Cardiac atrium fibroblast (primary cell): ENCODE measurements at places on chromosomes 2 and 18. TPM values are rescaled to one million over a fixed set of nuclear protein-coding genes. Genes with fewer than 3 reads are reported as not detected.

M1AP gene
- not detected in 2 replicates for total RNA-seq

ANKRD53 gene
- under 0.01 TPM in 2 replicates for total RNA-seq

TMEM131 gene
- total RNA-seq: 15.3 and 29.5 TPM in 2 replicates

CTAGE1 gene
- 0.16 TPM in 1 of 2 replicates, not detected in the other for total RNA-seq

EXOC6B gene
- total RNA-seq: 21.8 and 26.4 TPM in 2 replicates

C18orf54 gene
- total RNA-seq: 1.3 and 1.6 TPM in 2 replicates

RAB6C gene
- not detected in 2 replicates for total RNA-seq

TCF7L1 gene
- 1.6 and 2.9 TPM in 2 replicates for total RNA-seq

TRIM43 gene
- not detected in 2 replicates for total RNA-seq

GPR39 gene
- total RNA-seq: 0.65 and 0.90 TPM in 2 replicates

SCTR gene
- total RNA-seq: not detected in 2 replicates

CXCR1 gene
- total RNA-seq: not detected in 2 replicates

RUFY4 gene
- not detected in 2 replicates for total RNA-seq

GPAT2 gene
- 8.5 and 16.7 TPM in 2 replicates for total RNA-seq

IL37 gene
- not detected in 2 replicates for total RNA-seq

ANKZF1 gene
- 45.8 and 58.7 TPM in 2 replicates for total RNA-seq

CDH7 gene
- not detected in 2 replicates for total RNA-seq

NGEF gene
- 0.32 and 0.72 TPM in 2 replicates for total RNA-seq

ALLC gene
- total RNA-seq: not detected in 2 replicates

ALPG gene
- total RNA-seq: not detected in 2 replicates

CAPN10 gene
- total RNA-seq: 15.9 and 19.7 TPM in 2 replicates

NEURL3 gene
- not detected in 2 replicates for total RNA-seq

STK39 gene
- total RNA-seq: 10.4 and 15.9 TPM in 2 replicates

ACADL gene
- not detected in 2 replicates for total RNA-seq

BOLL gene
- not detected in 2 replicates for total RNA-seq

DCDC2C gene
- total RNA-seq: not detected in 2 replicates

SPC25 gene
- 2.0 and 2.1 TPM in 2 replicates for total RNA-seq

CPO gene
- not detected in 2 replicates for total RNA-seq

GAD1 gene
- total RNA-seq: not detected in 2 replicates
